ENCODE measurements at places on chromosomes 2 and 18.

DNA sequence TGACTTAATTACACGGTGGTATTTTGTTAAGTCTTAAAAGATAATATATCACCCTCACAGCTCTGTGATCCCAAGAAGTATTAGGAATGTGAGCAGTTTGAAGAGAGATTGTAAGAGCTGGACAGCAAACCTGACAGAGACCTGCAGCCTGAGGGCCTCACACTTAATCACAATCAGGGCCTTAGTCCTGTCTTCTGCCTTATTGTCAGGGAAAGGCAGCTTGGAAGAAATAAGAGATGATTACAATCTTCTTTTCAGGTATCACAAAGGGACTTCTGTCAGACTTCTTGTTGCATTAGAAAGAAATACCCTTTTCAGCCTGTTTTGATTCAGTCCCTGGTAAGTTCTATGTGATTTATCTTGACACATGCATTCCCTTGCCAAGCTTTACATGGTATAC, 1433.8 kb upstream of the SLC39A10 start:
- DNase-seq, result no peak

GRCh38 chr2:77479395-77479794, 42.8 kb downstream of the LRRTM4 start:
- DNase-seq, result no peak

DNA sequence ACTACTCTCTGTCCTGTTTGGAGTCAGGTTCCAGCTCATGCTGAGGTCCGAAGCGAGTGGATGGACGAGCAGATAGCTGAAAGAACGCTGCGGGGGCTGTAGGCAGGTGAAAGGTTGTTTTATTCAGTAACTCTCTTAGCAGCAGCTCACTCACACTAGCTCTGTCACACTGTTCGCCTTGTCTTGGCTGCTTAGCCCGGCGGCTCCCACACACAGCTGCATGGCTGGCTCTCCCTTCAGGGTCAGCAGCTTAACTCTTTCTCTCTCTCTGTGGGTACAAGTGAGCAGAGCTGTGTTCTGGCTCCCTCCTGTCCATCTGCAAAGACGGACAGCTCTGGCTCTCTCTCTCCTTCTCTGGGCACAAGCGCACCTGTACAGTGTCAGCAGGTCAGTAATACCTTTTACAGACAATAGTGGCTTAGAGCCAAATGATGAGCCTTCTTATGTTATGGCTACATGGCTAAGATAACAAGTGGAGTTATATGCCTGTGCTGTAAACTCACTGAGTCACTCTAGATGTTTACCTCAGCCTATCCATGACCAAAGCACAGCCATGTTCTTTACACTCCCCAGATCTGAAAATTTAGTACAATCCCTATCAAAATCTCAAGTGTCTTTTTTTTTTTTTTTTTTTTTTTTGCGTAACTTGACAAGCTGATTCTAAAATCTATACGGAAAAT, 149.3 kb downstream of the GALNT1 start:
- no peak for DNase-seq

DNA sequence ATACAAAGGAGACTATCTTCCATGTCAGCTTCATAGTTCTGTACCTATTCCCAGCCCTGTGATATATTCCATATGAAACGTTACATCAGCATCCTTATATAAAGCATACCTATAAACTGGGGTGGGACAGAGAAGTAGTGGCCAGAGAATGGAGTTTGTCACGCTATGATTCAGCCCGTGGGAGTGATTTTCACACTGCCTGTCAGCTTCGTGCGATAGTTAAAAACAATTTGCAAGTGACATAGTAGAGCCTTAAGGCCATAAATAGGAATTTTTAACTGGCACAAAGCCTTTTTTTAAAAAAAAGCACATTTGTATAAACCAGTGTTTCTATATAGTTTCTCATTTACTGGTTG, 30.2 kb downstream of the PKP4 start:
- DNase-seq, result no peak

DNA sequence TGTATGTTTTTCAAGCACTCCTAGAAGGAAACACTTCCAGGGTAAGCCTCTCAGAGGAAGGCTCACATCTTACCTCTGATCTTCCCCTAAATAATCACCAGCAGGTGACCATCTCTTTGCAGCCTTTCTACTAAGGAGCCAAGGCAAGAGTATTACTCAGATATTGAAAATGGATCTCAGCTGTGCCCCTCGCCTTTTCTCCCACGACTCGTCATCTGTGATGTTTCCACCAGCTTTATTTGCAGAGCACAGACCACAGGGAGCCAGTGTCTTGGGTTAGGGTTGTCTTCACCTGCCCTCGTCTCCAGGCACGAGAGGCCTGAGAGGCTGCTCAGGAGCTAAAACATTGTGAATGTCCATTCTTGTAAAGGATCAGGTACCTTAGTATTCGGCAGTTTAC, 16.9 kb upstream of the SCLY start:
- no peak for DNase-seq

- no peak for DNase-seq
These were observed 338.0 kb downstream of the EN1 start for GRCh38 chr2:118509319-118510004.

GRCh38 chr2:118843483-118844132, 3.8 kb downstream of the EN1 start:
- peak; percentile 30 for DNase-seq

- peak; percentile 82 for DNase-seq
These were observed 3.5 kb upstream of the LBX2 start for GRCh38 chr2:74502720-74503505.

GRCh38 chr2:4354678-4355077, 651.3 kb downstream of the DCDC2C start:
- DNase-seq, result peak; percentile 87

DNA sequence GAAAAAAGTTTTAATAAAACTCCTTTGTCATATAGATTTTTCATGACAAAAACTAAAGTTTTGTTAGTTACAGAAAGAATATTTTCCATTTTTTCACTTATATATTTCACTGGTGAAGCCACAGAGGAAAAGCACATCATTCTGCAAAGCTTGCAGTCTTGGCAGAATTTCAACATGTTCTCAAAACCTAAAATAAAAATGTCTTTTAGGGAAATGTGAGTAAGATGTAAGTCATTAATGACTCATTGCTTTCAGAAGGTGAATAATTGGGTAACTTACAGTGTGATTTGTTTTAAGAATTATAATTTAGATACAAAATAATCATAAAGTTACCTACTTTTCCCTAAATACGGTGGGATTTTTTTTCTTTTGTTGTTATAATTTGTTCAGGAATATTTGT, 43.4 kb upstream of the TNFRSF11A start:
- DNase-seq, result no peak

- DNase-seq, result no peak
These were observed 33.7 kb downstream of the G6PC2 start for GRCh38 chr2:168934826-168935225.

DNA sequence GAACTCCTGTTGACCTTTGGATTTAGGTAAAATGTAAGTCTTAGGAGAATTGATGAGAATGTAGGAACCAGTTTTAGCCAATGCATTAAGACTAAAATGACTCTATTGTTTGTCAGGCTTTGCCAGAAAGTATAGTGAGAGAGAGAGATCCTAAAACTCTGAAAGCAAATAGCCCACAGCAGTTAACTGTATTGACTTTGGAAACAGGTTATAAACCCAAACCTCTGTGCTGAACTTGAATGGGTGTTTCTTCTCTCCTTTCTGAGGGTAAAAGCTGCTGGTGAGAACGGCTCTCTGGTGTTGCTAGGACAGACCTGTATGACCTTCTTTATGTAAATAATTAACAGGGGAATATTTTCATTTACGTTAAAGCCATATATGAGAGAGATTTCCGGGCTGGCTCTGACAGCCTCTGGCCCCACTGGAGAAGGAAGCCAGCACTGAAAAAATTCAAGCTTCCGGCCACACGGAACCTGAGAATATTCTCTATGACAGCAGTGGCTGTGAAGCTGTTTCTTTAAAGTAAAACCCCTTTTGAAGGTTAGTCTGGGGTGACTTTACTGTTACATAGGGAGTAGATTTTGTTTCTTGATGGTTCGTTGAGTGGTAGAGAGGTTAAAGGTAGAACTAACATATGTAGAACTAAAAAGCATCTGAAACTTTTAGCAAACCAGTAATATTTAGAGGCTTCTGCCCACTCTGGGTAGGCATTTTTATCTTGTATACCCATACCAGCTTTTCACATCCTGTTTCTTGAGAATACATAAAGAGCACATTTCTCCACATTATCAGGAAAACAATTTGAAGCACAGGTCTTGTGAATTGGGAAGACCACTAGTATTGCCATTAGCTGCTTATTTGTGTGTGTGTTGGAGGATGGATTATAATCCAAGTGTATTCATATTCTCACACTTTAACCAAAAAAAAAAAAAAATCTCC, 123.8 kb downstream of the SPTBN1 start:
- DNase-seq, result no peak

- no peak for DNase-seq
These were observed 71.4 kb downstream of the TRIB2 start for GRCh38 chr2:12787891-12788801.

GRCh38 chr2:125397535-125398251, 1258.3 kb upstream of the GYPC start:
- DNase-seq, result no peak

DNA sequence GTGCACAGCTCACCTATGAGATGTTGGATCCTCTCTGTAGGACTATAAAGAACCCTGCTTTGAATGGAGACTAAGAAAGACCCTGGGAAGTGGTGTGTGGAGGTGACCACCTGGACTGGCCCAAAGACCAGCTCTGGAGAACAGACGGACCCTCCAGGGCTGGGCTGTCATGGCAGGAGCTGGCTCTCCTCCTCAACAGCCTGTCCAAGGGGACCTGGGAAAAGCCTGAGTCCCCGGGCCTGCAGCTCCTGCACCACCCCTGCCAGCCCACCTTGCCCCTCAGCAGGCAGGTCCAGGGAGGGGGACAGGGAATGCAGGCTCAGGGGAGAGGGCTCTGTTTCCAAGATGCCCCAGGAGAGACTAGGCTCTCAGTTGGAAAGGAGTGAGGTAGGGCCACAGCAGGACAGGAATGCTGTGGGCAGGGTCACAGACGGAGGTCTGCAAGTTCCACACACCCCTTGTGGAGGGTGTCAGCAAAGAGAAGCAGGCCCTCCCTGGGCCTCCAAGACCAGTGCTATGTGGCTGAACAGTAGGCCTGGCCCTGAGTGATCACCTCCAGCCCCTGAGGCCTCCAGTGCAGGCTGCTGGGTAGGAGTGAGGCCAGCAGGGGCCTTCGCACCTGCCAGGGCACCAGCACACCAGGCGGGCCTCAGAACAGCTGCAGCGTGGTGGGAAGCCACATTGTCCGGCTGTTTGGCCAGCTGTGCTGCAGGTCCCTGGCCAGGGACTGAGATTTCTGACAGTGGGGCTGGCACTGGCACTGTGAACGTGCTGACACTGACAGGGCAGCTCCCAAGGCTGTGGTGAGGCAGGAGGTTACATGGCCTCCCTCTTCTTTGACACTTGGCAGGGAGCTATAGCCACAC, 86.4 kb upstream of the OTOS start:
- DNase-seq, result peak; percentile 16

DNA sequence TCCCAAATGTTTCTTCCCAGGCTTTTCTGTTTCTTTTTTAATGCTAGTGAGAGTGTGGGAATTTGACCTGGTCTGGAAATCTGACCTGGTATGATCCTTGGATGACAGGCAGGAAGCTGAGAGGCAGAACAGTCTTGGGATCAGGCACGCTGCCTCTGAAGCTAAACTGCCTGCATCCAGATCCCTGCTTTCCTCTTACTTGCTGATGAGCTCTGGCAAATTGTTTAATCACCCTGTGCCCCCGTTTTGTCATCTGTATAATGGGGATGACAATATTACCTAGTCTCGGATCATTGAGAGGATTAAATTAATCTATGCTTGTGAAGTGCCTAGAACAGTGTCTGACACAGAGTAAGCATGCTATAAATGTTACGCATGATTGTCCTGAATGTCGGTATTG, 3.3 kb downstream of the KLHL23 start:
- no peak for DNase-seq

DNA sequence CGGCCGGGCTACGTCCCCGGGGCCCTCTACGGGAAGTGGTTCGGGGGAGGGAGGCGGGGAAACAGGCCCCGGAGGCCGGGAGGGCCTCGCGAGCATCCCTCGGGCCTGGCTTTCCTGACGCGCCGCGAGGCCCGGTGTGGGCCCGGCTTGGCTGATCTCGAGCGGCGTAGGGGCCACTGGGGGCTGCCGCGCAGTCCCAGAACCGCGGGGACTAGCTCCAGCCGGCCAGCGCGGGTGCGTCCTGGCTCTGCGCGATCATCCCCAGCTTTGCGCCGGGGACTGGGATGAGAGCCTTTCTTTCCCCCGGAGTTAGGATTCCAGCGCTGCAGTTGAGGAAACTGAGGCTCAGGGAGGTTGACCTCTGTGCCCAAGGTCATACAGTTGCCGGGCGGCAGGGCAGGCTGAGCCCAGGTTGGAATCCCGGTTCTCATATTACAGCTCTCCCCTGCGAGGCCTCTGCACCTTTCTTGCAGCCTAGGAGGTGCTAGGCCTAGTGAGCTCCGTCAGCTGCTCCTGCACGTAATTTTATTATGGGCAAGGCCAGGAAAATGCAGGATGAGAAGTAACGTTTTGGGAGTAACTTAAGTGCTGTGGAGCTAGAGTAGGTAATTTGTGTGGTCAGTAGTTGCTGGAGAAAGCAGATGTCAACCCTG, 501 bp downstream of the LPIN1 start:
- peak; percentile 67 for DNase-seq

GRCh38 chr2:122422384-122422991, 667.0 kb downstream of the TSN start:
- no peak for DNase-seq

DNA sequence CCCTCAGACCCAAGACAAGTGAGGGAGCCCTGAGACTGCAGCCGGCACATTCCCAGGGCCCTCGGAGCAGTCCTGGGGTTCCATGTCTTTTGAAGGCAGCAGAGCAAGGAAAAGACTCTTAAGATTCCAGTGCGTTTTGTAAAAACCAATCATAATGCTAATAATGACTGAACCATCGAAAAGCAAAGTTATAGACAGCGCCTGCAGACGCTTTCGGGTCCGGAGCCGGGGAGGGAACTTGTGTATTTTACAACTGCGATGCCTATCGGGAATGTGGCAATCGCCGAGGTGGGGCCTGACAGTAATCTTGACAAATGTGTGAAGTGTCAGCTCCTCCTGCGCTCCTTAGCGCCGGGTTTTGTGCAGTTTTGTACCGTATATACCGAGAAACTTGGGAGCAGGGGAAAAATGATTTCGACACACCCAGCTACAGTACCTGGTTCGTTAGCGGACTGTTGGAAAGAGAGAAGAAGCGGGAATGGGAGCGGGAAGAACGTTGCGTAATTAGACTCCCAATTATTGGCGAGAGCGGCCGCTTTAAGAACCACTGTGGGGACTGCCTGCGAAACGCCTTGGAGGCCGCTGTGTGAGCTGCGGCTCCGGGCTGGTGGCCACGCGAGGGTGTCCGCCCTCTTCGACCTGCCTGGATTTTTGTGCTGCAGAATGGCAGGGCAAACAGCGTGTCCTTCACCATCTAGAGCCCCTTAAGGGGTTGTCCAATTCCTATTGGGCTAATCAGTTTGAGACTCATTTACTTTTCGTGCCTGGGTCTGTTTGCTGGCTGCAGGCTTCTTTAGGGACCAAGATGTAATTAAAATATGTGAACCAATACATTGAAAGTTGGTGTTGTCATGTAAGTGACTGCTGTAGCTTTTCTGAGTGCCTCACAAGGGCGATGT, 2.4 kb downstream of the EPAS1 start:
- peak; percentile 51 for DNase-seq

All from H9 (cell line).